ENCODE measurements at places on chromosomes 1 and 21. TPM values are rescaled to one million over a fixed set of nuclear protein-coding genes. Genes with fewer than 3 reads are reported as not detected.

Gene PLEKHN1
- polyA plus RNA-seq, result 2.3 TPM

Gene ANGPTL3
- not detected for polyA plus RNA-seq

Gene C1orf122
- 13.6 TPM for polyA plus RNA-seq

Gene ATPAF1
- 55.5 TPM for polyA plus RNA-seq

Gene RAP1GAP
- polyA plus RNA-seq, result 0.20 TPM

Gene FCGR3B
- polyA plus RNA-seq, result not detected

Gene GPR25
- polyA plus RNA-seq, result not detected

Gene BGLAP
- polyA plus RNA-seq, result 0.67 TPM

Gene ZFP69B
- polyA plus RNA-seq, result 3.1 TPM

Gene ZNF683
- not detected for polyA plus RNA-seq

Gene BLACAT1
- polyA plus RNA-seq, result 0.03 TPM

Gene CHI3L2
- 0.39 TPM for polyA plus RNA-seq

Gene RABGGTB
- polyA plus RNA-seq, result 76.0 TPM

Gene PLA2G2C
- not detected for polyA plus RNA-seq

Gene IL10
- not detected for polyA plus RNA-seq

Gene CHI3L1
- polyA plus RNA-seq, result 0.17 TPM

Gene AMY1A
- not detected for polyA plus RNA-seq

Gene INSRR
- not detected for polyA plus RNA-seq

Gene CORT
- 0.10 TPM for polyA plus RNA-seq

Gene SH2D2A
- not detected for polyA plus RNA-seq

Gene PDPN
- polyA plus RNA-seq, result 0.16 TPM

Gene CFHR3
- not detected for polyA plus RNA-seq

Gene TSPEAR
- not detected for polyA plus RNA-seq

Gene JUN
- polyA plus RNA-seq, result 89.1 TPM

Gene GBP6
- not detected for polyA plus RNA-seq

Gene AADACL3
- polyA plus RNA-seq, result not detected

Gene TMEM222
- 54.1 TPM for polyA plus RNA-seq

Gene HSD3B2
- polyA plus RNA-seq, result not detected

Gene AUNIP
- polyA plus RNA-seq, result 2.2 TPM

Gene CYP4A11
- polyA plus RNA-seq, result not detected

Gene CRP
- not detected for polyA plus RNA-seq

Gene PGBD2
- polyA plus RNA-seq, result 4.8 TPM

Gene MAP3K21
- polyA plus RNA-seq, result 0.15 TPM

Gene OR2T35
- not detected for polyA plus RNA-seq

Gene CYYR1
- polyA plus RNA-seq, result not detected

Gene SLC22A15
- polyA plus RNA-seq, result not detected

Gene TPM3
- polyA plus RNA-seq, result 438 TPM

Gene C8A
- not detected for polyA plus RNA-seq

Gene XKR8
- 12.8 TPM for polyA plus RNA-seq

Gene BARHL2
- not detected for polyA plus RNA-seq

Gene S100A8
- polyA plus RNA-seq, result not detected

All from IMR-90 (cell line).